ENCODE measurements at places on chromosomes 1 and 21.

GRCh38 chr1:236524142-236524894 is 536 bp downstream of the LGALS8 start:
- DNase-seq, result peak; percentile 21

- DNase-seq, result no peak
Measured at GRCh38 chr21:33015096-33015495, 10.6 kb upstream of the OLIG2 start.

DNA sequence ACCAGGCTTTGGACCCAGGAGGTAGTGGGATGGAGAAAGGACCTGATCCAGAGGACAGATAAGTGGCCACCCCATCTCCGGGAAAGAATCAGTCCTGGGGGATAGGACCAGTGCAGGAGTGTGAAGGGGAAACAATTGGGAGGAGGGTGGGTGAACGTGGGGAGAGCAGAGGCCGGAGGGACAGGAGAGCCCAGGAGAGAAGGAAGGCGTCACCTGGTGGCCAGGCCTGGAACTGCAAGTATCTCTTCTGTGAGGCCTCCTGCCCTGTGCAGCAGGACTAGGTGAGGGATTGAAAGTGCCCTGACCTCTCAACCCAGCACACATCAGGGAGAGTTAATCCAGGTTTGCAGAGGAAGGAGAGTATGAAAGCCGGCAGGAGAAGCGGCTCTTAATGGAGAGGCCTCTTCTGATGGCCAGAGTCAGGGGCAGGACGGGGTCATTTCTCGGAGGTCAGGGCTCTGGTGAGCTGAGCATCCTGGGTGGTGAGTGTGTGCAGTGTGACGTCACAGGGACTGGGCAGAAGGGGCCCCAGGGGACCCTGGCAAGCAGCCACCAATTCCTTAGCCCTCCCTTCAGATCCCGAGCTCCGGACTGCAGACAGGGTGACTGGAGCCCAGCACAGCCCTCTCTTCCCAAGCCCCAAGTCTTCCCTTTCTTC is 9.2 kb upstream of the LAD1 start:
- DNase-seq, result peak; percentile 56

- DNase-seq, result no peak
Measured at GRCh38 chr1:150109586-150109985, 40.1 kb upstream of the PLEKHO1 start.

GRCh38 chr1:44416408-44416807 is 11.4 kb downstream of the RNF220 start:
- no peak for DNase-seq

DNA sequence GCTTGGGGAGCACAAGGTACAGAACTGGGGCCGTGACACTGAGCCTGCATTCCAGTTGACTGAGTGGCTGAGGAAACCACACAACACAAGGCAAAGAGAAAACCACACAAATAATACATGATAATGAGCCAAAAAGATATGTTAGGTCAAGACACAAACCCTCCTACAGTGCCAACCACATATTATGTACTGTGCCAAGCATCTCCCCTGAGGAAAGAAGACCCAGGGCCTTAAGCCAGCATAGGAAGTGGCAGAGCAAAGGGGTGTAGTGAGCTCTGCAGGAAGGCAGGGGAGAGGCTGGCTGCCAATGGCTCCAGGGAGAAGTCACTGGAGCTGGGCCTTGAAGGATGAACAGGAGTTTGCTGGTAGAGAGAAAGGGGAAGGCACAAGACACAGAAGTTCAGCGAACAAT is 28.2 kb downstream of the CTNNBIP1 start:
- no peak for DNase-seq

- DNase-seq, result no peak
Measured at GRCh38 chr1:207892764-207893163, 18.2 kb downstream of the CD34 start.

DNA sequence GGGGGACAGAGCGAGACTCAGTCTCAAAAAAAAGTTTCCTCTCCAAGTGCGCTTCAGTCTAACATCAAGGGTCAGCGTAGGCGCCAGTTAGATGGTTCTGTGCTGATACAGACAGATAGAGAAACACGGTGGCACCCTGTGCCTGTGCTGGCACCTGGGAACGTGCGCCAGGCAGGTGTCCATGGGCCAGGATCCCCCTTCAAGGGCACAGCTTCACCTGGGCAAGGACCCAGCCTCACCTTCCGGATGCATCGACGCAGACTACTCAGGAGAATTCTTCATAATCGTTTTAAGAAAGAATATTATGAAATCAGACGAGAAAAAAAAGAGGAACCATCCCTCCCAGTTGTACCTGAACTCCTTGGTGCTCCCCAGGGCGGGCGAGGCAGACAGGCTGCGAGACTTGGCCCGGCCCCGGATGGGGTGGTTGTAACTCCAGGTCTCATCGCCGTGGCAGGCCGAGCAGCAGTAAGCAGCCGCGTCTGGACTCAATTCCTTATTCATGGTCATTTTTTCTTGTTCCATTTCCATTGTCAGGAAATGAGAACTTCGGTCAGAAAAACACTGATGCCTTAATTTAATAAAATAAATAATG is 13.3 kb downstream of the NADK start:
- DNase-seq, result no peak

- DNase-seq, result no peak
Measured at GRCh38 chr1:177077734-177078499, 86.6 kb downstream of the ASTN1 start.

- DNase-seq, result no peak
Measured at GRCh38 chr1:62595647-62596046, 1.7 kb upstream of the ANGPTL3 start.

- no peak for DNase-seq
Measured at GRCh38 chr1:108747171-108747850, 837 bp downstream of the STXBP3 start.

DNA sequence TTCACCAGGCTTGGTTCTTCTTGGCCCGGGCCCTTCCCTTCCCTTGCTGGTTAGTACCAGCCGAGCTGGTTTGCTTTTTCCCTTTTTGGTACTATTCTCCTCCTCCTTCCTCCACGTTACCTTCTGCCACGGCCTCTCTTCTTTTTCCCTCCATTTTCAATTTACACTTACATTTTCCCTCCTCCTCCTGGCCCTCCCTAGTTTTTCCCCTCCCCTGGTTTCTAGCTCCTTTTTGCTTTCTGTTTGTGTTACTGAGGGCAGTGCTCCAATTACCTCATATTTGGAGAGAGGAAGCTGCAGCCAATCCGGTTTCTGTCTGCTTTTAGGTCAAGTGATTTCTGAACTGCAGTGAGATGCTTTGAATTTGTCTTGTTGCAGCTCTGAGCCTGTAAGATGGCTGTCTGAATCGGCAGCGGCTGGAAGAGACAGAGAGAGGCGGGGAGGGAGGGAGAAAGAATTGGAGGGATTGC is 63.7 kb downstream of the MACF1 start:
- no peak for DNase-seq

GRCh38 chr1:248710305-248710900 is 7.8 kb upstream of the OR14I1 start:
- no peak for DNase-seq

- no peak for DNase-seq
Measured at GRCh38 chr1:65469889-65470340, 49.4 kb downstream of the LEPR start.

DNA sequence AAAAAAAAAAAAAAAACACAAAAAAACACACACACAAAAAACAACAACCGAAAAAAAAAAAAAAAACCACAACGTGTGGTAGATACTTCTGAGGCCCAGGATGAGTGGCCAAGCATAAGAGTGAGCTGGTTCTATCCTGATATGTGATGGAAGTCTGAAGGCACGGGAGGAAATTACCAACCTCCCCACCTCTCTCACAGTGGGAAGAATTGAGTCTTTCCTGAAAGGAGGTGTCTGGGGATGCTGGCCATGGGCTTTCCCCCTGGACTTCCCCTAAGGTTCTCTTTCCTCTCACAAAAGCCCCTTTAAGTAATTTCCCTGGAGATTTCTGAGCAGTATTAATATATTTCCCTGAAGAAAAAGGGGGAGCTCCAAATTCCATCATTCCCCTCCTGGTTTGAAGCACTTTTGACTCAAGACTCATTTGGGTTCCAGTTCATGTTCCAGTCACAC is 5.2 kb downstream of the TMCC2 start:
- no peak for DNase-seq
